ENCODE measurements at places on chromosomes 6 and 20.
A peak's percentile ranks its signal among the peaks of the same experiment; 100 is the strongest.

GRCh38 chr6:111114482-111114881 lies 27.2 kb downstream of the SLC16A10 start:
- DNase-seq = no peak

DNA sequence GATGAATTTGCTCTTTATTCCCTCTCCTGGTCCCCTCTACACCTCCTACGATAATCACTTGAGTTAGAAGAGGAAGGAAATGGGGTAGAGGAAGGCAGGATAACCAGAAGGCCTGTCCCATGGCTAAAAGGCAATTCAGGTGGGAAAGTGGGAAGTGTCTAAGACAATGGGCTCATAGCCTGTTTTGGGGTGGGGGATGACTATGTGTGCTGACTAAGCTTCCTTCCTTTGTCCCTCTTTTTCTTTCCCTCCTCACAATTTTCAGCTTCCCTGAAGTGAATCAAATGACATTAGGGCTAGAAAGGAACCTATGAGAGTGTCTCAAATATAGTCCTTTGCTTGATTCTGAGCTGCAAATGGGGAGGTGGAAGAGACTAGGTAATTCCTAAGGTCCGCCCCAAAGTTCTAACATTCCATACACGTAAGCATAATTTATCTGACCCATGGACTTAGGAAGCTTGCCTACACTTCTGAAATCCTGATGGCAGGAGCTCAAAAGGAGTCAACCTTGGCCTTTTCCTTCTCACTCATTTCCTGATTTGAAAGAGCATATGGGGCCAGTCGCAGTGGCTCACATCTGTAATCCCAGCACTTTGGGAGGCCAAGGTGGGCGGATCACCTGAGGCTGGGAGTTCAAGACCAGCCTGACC lies 24.3 kb downstream of the EDEM2 start:
- DNase-seq = no peak

GRCh38 chr6:157770946-157771345 lies 52.1 kb upstream of the SNX9 start:
- DNase-seq = peak; percentile 61

DNA sequence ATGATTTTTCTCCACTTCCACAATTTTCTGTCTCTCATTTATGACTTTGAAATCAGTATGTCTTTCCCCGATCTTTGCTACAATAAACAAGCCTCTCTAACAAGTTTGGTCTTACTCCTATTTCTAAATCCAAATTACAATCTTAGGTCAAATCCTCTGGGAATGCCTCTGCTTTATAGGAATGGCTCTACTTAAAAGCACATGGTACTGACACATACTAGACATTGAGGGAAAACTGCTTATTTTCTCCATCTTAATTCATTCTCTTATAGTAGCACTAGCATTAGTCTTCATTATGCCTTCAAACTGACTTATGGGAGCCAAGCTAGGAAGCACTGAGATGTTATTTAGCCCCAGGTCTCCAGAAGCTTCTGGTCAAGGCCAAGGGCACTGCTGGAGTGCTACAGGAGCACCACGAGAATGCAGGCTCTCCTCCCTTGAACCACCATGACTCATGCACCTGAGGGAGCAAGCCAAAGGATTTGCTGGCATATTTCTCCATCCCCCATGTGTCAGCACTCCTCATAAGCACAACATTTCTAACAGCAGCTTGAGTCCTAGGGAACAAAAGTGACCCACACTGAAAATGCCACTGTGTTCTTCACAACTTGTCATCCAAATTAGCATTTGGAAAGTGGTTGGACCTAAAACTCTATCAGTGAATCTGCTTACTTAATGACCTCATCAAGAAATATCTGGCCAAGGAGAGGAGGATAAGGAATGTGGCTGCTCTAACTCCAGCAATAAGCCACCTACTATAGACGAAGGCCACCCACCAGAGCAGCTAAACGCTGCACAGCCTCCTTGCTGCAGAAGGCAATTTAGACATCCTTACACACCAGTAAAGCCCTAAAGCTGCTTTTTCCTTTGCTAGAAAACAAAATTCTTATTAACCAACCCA lies 156.8 kb upstream of the KCNQ5 start:
- peak; percentile 87 for DNase-seq

- DNase-seq = no peak
Measured at GRCh38 chr20:35276408-35276807, 1.5 kb downstream of the MMP24OS start.

DNA sequence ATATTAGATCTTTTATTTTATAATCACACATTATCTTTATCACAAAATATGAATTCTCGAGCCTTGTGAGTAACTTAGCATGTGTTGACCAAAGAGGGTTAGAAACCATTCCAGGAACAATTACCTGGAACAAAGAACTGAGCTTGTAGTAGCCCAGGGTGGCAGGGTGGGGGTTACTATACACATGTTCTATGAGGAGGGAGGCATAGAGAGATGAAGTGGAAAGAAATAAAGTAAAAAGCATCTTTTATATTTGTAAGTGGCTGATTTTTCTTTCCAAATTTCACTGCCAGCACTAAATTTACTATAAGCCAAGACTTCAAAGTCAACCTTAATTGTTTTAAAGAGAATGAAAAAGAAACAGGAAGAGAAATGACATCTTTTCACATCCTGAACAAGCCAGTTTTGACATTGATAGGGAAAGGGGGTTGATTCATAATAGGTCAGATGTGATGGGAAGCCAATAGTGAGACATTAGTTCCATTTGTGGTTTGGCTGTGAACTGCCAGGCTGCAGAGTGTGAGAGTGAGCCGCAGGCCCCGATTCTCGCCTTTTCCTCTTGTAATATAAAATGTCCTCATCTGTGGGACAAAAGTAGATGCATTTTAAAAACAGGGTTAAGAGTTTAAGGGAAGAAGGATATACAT lies 52.7 kb upstream of the MYB start:
- DNase-seq = no peak

GRCh38 chr6:3418496-3419060 lies 38.3 kb downstream of the SLC22A23 start:
- no peak for DNase-seq

- no peak for DNase-seq
Measured at GRCh38 chr6:315921-316752, 23.9 kb downstream of the DUSP22 start.

- no peak for DNase-seq
Measured at GRCh38 chr6:80647156-80647555, 540.7 kb downstream of the BCKDHB start.

DNA sequence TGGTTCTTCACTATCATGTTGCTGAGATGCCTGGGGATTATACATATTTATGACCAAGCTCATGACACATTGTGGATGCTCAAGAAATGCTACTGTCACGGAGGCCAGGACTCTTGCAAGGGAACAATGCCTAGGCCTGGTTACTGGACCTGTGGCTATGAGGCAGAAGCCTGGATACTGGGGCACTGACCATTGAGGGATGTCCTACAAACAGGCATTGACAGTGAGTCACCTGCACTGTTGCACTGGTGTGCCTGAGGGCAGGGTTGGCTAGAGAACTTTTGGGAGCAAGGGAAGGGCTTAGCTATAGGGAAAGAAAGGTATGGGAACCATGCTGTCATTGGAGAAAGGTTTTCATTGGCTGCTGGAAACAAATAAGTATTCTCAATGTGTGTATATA lies 313.1 kb upstream of the SUPT3H start:
- no peak for DNase-seq

DNA sequence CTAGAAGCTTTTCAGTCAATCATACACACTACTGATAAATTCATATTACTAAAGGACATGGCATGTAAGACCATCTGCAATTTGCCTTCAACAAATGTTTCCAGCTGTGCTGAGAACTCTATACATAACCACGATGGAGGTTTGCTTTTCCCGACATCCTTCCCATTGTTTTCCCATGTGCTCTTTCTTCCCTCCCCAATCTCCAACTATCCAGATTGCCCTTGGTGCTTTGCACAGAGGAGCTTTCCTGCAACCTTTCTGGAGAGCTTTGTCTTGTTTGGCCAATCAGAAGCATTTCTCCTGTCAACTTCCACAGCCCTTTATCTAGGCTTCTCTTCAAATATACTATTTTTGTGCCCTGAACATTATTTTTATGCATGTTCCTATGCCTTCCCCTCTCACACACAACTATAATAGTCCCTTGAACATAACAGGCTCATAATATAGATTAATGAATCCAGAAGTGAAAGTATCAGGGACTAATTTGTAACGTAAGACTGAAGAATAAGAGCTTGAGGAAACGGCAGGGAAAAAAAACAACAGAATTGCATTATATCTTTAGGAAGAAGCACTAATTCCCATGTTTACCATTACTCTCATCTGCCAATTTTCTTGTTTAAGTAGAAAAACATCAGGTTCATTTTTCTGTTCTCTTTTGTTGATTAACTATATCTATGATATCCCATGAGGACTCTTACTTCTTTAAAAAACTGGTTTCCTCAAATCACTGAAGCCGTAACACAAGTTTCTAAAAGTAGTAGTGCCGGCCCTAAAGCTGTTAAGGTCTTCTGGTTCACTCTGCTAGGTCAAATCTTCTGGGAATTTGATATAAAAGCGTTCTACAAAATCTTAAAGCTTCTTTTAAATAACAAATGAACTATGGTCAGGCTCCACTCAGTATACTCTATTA lies 20.1 kb downstream of the SMLR1 start:
- no peak for DNase-seq

Measured in HT1080 (cell line).